Epithelial cell of umbilical artery (primary cell): ENCODE measurements at places on chromosomes 13 and 19. TPM values are rescaled to one million over a fixed set of nuclear protein-coding genes. Genes with fewer than 3 reads are reported as not detected.

The PPM1N gene
- total RNA-seq, result 1.4 and 1.9 TPM in 2 replicates

The CEACAM4 gene
- not detected in 2 replicates for total RNA-seq

The DCAF15 gene
- total RNA-seq, result 9.7 and 10.2 TPM in 2 replicates

The RNF225 gene
- total RNA-seq, result not detected in 2 replicates

The FAM216B gene
- total RNA-seq, result not detected in 2 replicates

The ZNF776 gene
- total RNA-seq, result 9.9 and 12.0 TPM in 2 replicates

The CKM gene
- total RNA-seq, result not detected in 2 replicates

The SLC6A16 gene
- total RNA-seq, result under 0.01 and 0.15 TPM in 2 replicates

The GJB6 gene
- not detected in 2 replicates for total RNA-seq

The GSX1 gene
- not detected in 2 replicates for total RNA-seq
